Testis (tissue), 5 donors: ENCODE measurements at places on chromosomes 4 and X. TPM values are rescaled to one million over a fixed set of nuclear protein-coding genes. Genes with fewer than 3 reads are reported as not detected.

Gene GPR50
- 0.24 TPM for total RNA-seq

GRCh38 chr4:10506077-10506476 is 48.9 kb upstream of the ZNF518B start:
- H3K4me3 ChIP-seq = no peak overlapping the region
- H3K36me3 ChIP-seq = no peaks in the 10 kb centered on the region
- H3K27me3 ChIP-seq = no peaks in the 10 kb centered on the region
- no peak overlapping the region for H3K27ac ChIP-seq

DNA sequence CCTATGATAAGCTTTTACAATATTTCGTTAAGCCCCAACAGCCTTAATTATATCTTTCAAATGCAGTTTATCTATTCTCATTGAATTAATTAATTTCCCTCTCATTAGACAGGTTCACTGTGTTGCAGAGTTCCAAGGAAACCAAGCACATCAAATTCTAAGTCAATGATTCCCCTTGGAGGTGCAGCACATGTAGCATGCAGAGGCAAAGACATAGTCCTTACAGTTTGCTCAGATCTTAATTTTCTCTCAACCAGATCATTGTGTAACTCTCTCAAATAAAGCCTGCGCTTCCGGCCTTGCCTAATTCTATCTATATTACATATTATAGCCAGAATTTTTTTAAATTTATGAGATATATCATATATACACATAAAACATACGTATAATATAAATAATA is 205.4 kb downstream of the GRIA2 start:
- H3K27ac ChIP-seq = no peak overlapping the region
- no peak overlapping the region for H3K4me3 ChIP-seq
- no peak for DNase-seq
- H3K36me3 ChIP-seq = no peaks in the 10 kb centered on the region
- no peaks in the 10 kb centered on the region for H3K27me3 ChIP-seq

DNA sequence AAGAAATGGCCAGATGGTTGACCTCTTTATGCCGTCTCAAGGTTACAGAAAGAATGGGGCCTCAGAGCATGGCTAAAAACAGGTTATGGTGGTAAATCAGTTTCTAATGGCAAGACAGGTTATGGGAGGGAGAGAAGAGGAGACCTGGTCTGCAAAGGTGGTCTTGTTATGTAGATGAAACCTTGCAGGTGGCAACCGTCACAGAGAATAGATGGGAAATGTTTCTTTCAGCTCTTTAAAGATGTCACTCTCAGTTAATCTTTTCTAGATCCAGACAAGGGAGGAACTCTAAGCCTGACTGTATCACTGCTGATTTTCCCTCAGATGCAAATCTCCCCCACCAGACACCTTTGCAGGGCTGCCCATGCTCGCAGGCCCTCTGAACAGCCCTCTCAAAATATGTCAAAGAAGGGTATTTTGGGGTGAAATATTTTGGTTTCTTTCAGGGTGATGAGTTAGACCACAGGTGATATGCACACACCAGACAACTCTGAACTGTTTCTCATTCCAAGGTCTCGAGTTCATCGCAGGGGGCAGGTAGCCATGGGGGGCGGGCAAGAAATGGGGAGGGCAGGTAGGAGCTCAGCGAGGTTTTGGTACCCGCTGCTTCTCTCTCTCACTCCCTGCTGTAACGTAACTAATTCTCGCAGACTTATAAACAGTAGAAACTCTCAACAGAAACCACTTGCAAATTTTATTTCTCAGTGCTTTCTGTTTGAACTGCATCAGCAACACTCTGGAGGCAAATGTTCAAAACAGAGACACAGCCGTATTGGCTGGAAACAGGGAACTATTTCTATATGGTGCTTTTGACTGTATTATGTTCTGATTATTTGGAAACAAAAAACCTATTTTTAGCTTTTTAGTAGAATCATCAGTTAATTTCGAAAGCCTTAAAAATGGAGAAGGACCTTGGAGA is 32.4 kb downstream of the CASP3 start:
- DNase-seq = no peak
- no peak overlapping the region for H3K4me3 ChIP-seq
- no peaks in the 10 kb centered on the region for H3K27me3 ChIP-seq
- H3K4me1 ChIP-seq = no peaks in the 10 kb centered on the region

DNA sequence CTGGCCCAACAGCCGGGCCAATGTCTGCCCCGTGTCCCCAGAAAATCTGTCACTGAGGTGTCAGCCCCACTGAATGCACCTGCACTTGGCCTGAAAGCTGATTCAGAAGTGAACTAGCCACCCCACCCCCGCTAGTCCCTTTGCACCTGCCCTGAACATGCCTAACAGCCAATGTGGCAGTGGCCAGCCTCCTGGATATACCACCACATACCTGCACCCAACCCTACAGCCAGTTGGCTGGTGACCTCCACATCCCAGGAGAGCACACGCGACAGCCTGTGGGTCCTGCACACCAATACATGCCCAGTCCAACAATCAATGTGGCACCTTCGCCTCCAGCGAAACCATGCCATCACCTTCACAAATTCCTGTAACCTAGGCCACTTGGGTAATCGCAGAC is 116.7 kb downstream of the GALNTL6 start:
- no peaks in the 10 kb centered on the region for H3K27me3 ChIP-seq
- no peak overlapping the region for H3K4me3 ChIP-seq
- H3K36me3 ChIP-seq = no peaks in the 10 kb centered on the region
- H3K4me1 ChIP-seq = no peaks in the 10 kb centered on the region
- no peak overlapping the region for H3K27ac ChIP-seq
- no peak for DNase-seq

Gene GALNTL6
- 4.9 TPM for total RNA-seq

Gene C1QTNF7
- total RNA-seq = 8.1 TPM
